ENCODE measurements at places on chromosomes 3 and 15.

DNA sequence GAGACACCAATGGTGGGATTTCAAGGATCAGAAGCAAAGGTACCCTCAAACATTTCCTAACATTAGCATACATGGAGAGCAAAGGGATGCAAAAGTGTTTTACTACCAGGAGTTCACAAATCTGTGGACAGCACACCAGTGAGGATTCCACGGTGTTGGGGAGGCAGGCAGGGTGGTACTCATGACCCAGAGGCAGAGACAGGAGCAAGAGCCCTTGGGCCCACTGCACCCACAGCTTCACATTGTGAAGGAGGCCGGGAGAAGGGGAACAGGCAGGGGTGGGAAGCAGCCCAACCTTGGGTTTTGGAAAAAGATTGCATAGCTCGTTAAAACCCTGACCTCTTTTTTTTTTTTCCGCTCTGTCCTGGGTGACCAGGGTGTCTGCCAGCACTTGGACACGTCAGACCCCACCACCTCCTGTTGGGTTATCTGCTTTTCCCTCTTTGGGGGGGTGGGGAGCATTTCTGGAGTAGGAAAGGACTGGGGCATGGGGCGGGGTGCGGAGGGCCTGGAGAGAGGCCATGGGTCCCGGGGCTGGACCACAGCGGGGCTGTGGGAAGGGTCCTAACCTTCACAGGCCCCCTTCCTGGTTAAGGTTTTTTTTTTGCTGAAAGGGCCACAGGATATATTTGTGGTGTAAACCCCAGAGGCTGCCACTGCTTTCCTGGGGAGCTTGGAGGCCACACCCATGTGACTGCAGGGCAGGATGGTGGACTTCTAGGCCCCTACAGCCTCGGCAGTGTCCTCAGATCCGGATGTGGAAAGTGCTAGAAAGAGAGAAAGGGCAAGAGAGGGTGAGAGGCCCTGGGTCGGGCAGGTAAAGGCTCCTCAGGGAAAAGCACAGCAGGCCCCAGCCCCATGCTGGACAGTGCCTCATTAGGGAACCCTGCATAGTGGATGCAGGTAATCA, 12.5 kb downstream of the SH2D7 start:
- DNase-seq: no peak

DNA sequence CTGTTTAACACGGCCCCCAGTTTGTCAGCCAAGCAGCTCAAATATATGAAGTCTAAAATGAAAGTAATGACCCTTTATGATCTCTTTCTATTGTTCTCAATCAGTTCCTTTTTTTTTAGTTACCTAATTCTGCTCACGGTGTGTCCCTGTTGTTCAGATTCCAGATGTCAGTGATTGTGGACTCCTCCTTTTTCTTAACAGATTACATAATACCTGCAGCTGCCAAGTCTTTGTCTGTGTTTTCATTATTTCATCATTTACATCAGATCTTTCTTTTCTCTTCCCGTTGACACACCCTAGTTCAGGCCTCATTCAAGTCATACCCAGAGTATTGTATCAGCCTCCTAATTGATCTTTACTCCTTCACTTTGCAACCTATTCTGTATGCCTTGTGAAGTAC, 56.1 kb upstream of the SKIL start:
- DNase-seq: no peak

- DNase-seq: no peak
These were observed 7.9 kb downstream of the DUOX1 start for GRCh38 chr15:45137703-45138102.

DNA sequence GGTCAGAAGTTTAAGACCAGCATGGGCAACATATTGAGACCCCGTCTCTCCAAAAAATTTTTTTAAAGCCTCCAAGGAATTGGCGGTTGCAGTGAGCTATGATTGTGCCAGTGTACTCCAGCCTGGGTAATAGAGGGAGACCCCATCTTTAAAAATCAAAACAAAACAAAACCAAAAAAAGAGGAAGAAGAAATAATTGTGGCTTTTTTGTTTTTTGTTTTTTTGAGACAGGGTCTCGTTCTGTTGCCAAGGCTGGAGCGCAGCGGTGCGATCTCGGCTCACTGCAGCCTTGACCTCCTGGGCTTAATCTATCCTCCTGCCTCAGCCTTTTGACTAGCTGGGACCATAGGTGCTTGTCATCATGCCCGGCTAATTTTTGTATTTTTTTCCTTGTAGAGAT, 4.5 kb upstream of the SLC30A4 start:
- DNase-seq: no peak

DNA sequence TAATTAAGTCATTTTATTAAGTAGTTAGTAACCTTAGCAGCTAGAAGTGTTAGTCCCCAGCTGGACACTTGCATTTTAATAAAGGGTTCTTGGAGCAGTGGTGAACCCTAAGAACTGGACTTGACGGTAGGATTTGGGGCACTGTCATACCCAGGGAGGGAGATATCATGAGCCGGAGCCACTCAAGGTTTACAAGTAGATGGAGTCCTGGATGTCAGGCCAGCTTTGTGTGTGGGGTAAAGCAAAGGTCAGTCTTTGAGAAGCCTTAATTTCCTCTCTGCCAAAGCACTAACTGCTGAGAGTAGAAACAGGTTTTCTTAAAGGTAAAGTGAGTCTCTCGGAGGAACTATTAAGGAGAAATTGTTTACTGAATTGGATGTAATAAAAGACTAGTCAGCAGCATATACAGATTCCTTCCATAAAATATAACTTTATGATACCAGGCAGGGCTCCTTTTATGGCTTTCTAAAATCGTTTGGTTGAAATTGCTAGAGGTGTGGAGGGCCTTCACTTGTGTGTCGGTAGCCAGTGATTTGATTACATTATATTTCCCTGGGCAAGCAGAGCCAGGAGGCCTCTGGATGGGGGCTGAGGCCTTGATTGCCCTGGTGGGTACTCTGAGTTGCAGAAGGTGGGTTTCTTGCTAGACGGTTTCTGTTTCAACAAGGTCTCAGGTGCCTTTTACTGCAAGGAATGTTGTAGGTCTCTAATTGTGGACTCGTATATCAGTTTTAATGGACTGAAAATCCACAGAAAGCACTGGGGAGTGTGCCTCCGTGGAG, 23.1 kb downstream of the SQOR start:
- DNase-seq: no peak

DNA sequence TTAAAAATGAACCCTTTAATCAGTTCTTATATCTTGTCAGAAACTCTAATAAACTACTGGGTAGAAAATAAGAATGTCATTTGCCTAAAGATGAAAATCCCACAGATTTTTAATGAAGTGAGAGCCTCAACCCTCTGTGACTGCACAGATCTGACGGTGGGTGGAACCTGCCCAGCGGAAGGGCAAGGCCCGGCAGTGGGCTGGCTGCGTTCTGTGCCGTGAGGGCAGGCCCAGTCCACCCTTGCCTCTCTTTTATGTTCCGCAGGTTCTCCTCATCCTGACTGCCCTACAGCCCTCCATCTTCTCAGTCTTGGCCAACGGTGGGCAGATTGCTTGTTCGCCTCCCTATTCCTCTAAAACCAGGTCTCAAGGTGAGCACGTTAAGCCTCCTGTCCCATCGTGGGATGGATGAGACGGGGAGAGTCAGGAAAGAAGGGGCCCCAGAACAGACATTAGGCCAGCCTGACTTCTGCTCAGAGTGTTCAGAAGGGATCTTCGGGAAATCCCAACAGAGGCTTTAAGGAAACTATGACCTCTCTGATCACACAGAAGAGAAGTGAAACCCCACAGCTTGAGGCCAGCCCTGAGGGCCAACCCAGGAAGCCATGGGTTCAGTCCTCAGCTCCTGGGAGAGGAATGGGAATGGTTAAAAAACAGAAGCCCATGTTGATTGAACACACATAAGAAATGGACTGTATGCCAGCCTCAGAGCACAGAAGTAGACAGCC, 16.0 kb downstream of the SLC51A start:
- DNase-seq: no peak

- DNase-seq: no peak
These were observed 191.4 kb upstream of the EIF1B start for GRCh38 chr3:40118091-40118490.

Data from astrocyte of the hippocampus (primary cell).